Substantia nigra (tissue), 51 donors: ENCODE measurements at places on chromosomes 1 and 21.

GRCh38 chr1:116389013-116389412 is 16.0 kb downstream of the ATP1A1 start:
- DNase-seq: no peak

- no peak for DNase-seq
Observed at GRCh38 chr1:1827089-1827848, 49.0 kb upstream of the NADK start.

GRCh38 chr1:241081473-241081872 is 275.5 kb downstream of the RGS7 start:
- DNase-seq: no peak

DNA sequence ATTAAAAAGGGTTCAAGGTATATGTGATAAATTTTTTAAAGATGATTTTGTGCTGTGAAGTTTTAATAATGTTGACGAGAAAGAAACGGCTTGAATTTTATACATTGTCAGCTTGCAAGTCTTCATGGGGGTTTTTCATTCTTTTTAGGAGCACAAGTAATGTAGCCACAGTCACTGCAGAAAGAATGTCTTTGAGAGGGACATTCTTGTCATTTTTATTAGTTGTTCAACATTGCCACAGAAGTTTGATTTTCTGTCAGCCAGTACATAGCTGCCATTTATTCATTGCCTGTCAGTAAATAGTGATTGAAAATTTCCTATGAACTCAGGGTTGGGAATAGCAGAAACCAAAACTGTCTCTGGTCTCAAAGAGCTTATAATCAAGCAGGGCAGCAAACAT is 156.3 kb downstream of the DHRS3 start:
- DNase-seq: no peak

GRCh38 chr1:89808441-89809117 is 12.3 kb upstream of the LRRC8D start:
- no peak for DNase-seq
